ENCODE measurements at places on chromosomes 2 and 18. TPM values are rescaled to one million over a fixed set of nuclear protein-coding genes. Genes with fewer than 3 reads are reported as not detected.

WDFY1 gene
- total RNA-seq, result 75.8 TPM

KIF5C gene
- 0.25 TPM for total RNA-seq

OSR1 gene
- total RNA-seq, result not detected

SPDYA gene
- not detected for total RNA-seq

MC2R gene
- not detected for total RNA-seq

CACNB4 gene
- total RNA-seq, result not detected

ONECUT2 gene
- total RNA-seq, result under 0.01 TPM

XIRP2 gene
- total RNA-seq, result 0.20 TPM

MYOM1 gene
- 0.05 TPM for total RNA-seq

MCM6 gene
- total RNA-seq, result 32.8 TPM

ITGA4 gene
- total RNA-seq, result 15.3 TPM

SH2D6 gene
- not detected for total RNA-seq

ASB18 gene
- total RNA-seq, result not detected

GRP gene
- not detected for total RNA-seq

TEX44 gene
- not detected for total RNA-seq

OBSL1 gene
- 2.8 TPM for total RNA-seq

CDH2 gene
- total RNA-seq, result 16.9 TPM

EPB41L3 gene
- total RNA-seq, result 57.3 TPM

PLEKHH2 gene
- total RNA-seq, result 0.13 TPM

FEV gene
- total RNA-seq, result not detected

LRRFIP1 gene
- total RNA-seq, result 170 TPM

GALNT14 gene
- 2.1 TPM for total RNA-seq

AOX1 gene
- 21.0 TPM for total RNA-seq

LYG2 gene
- not detected for total RNA-seq

FOXI3 gene
- not detected for total RNA-seq

KIAA2012 gene
- total RNA-seq, result not detected

ACTG2 gene
- total RNA-seq, result 0.25 TPM

CD302 gene
- 5.2 TPM for total RNA-seq

RAX gene
- not detected for total RNA-seq

PRKAG3 gene
- not detected for total RNA-seq

RBM43 gene
- 3.6 TPM for total RNA-seq

CD8B2 gene
- not detected for total RNA-seq

SERPINB12 gene
- not detected for total RNA-seq

TCF7L1 gene
- total RNA-seq, result 2.7 TPM

Data from mammary microvascular endothelial cell (primary cell).